Esophagus squamous epithelium (tissue), 5 donors: ENCODE measurements at places on chromosomes 1 and 21.

DNA sequence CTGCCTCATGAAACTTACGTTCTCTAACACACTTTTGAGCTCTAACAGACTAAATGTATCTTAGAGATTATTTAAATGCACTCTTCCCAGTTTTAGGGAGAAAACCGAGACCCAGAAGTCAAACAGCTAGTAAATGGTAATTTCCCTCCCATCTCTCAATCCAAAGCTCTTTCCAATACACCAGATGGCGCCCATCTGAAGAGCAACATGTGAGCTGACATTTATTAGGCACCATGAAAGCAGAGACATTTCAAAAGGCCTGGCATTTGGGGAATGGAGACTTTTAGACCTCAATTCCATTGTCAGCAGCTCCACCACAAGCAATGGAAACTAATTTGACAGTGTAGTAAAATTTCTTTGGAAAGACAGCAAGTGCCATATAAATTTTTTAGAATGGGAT is 191.4 kb downstream of the DAB1 start:
- DNase-seq, result no peak

DNA sequence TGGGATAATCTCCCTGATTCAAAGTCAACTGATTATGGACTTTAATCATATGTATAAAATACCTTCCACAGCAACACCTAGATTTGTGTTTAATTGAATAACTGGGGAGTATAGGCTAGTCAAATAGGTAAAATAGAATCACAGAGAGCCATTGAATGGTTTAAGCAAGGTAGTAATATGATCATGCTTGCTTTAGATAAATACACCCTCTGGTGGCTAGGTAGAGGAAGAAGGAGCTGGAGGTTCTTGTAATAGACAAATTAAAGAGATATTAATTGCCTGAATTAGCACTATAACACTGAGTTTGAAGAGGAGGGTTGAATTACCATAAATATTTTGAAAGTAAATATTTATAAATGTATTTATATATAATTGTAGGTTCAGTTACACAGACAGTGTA is 40.3 kb downstream of the DIRAS3 start:
- DNase-seq, result no peak

DNA sequence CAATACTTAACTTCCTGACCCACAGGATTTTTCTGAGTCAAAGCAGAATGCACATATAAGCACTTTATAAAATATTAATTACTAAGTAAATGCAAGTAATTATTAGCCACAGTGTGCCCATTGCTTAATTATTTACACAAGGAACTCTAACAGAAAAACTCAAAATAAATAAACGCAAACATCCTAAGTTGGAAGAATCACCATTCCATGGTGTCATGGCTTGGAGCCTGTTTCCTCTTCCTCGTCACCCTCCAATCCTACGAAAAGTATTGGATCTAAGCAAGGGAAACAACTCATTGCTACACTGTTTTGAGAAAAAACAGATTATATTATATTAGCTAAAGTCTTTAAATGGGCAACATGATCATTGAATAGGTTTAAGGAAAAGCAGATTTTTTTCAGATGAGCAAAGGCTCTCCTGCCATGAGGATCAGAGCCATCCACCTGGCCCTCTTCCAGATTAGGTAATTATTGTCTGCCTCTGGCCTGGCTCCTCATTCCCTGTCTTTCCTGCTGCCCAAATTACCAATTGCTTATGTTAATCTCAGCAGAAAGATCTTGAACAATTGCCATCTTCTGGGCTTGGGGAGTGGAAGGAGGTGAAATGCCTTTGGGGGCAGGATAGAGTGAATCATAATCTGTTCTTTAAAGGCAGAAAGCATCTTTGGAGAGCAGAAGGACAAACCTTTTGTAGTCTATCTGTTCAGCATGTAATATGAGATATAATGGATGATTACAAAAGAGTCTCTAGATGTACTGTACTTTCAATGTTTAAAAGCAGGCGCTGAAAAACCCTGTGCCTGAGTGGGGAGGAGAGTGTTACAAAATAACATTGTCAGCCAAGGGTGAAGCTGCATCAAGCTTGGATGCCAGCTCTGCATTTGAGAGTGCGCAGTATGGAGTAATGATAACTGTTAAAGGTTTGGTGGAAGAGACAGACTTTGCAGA is 121.2 kb downstream of the DUSP10 start:
- DNase-seq, result no peak

GRCh38 chr1:245411245-245412036 is 256.7 kb downstream of the KIF26B start:
- no peak for DNase-seq

- DNase-seq, result no peak
These were observed 121.2 kb upstream of the KCNJ6 start for GRCh38 chr21:38037416-38037815.

- no peak for DNase-seq
These were observed 124.8 kb upstream of the AJAP1 start for GRCh38 chr1:4529446-4530165.

- DNase-seq, result no peak
These were observed 101.9 kb downstream of the ZNF644 start for GRCh38 chr1:90919900-90920299.

GRCh38 chr1:159177272-159177907 is 6.0 kb downstream of the CADM3 start:
- DNase-seq, result no peak

DNA sequence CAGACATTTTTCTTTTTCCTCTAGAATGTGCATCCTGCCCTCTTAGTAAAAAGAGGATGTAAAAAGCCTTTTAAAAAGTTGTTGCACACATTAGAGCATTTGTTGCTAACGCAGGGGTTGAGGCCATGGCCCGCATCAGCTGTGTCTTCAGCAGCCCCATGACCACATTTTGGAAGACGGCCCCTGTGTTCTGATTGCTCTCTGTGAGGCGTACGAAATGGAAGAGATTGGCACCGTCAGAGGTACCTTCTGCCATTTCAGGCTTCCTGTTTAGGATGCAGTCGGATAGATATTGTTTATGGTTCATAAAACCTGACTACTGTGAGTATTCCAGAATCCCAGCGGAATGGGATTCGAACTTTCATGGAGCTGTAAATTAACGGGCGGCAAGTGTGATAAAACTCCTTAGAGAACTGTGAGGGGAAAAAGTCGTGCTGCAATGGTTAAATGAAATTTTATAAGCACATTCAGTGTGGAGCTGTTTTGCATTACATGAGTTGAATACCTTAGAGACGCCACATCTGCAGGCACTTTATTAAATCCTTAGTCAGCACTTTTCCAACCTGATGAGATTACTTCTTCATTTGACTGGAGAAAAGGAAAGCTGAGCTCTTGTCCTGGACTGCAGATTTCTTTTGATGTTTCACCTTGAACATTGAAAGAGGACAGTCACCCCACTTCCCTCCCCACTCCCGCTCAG is 273.9 kb downstream of the TM2D1 start:
- no peak for DNase-seq

DNA sequence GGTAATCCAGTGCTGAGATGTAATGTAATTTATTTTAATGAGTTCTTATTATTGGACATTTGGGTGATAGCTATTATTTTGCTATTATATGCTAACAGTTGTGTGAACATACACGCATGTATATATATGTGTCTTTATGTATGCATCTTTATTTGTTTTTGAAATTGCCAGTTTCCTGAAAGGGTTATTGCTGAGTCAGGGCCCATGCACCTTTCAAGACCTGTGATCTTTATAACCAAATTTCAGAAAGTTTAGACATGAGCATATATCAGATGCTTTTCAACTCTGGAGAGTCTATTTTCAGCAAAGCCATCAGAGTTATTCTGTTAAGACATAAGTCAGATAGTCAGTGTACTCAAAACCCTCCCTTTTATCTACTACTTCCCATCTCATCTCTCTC is 265.6 kb upstream of the GREM2 start:
- DNase-seq, result no peak

DNA sequence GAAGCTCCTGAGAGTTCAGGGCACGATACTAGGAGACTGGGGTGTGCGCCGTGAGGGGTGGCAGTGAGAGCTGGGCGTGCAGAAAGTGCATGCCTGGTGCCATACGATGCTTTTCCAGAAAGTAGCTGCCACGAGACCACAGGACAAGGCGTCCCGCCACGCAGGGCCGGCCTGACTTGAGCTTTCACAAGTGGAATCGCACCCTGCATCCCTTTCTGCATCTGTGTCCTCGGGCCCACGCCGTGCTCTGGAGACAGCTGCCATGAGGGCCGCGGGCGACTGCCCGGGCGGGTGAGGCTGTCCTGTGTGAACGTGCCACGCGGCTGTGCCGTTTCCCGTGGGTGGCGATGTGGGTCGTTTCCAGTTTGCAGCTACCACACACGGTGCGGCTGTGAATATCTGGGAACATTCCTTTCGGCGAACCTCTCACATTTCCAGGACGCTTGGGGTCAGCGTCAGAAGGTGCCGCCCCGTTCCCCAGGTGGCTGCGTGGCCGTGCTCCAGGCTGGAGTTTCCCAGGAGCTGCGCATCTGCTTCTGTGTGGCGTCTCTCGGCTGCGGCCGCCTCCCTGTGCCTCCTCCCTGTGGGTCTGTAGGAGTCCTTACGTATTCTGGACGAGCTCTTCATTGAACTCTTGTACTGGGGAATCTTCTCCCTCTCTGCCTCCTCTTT is 1.0 kb upstream of the PERM1 start:
- no peak for DNase-seq

- DNase-seq, result no peak
These were observed 48.4 kb upstream of the RUNX3 start for GRCh38 chr1:24978383-24979032.

GRCh38 chr1:156229809-156230472 is 12.0 kb upstream of the BGLAP start:
- DNase-seq, result no peak

GRCh38 chr21:42905195-42905594 is 12.1 kb downstream of the NDUFV3 start:
- DNase-seq, result no peak
